ENCODE measurements at places on chromosomes 2 and 18. TPM values are rescaled to one million over a fixed set of nuclear protein-coding genes. Genes with fewer than 3 reads are reported as not detected.

ZNF519 gene
- total RNA-seq, result 4.4 TPM

ADRA2B gene
- total RNA-seq, result not detected

UGT1A8 gene
- not detected for total RNA-seq

CYS1 gene
- total RNA-seq, result 0.39 TPM

AFF3 gene
- total RNA-seq, result 5.7 TPM

NEU4 gene
- not detected for total RNA-seq

GAL3ST2 gene
- 0.64 TPM for total RNA-seq

DNAJC5G gene
- not detected for total RNA-seq

TMEM169 gene
- total RNA-seq, result 0.16 TPM

SDC1 gene
- 12.1 TPM for total RNA-seq

MTCL1 gene
- total RNA-seq, result 15.1 TPM

C1QL2 gene
- not detected for total RNA-seq

FOXD4L1 gene
- under 0.01 TPM for total RNA-seq

HOXD11 gene
- total RNA-seq, result not detected

SNORC gene
- 6.8 TPM for total RNA-seq

PIEZO2 gene
- total RNA-seq, result 25.4 TPM

SUMO1 gene
- total RNA-seq, result 115 TPM

ST8SIA3 gene
- total RNA-seq, result not detected

SLC9A2 gene
- total RNA-seq, result not detected

CYP27A1 gene
- 30.4 TPM for total RNA-seq

SCN2A gene
- 0.26 TPM for total RNA-seq

ANKRD62 gene
- total RNA-seq, result not detected

CACNB4 gene
- total RNA-seq, result under 0.01 TPM

FSHR gene
- not detected for total RNA-seq

MAP3K19 gene
- total RNA-seq, result not detected

PDE1A gene
- total RNA-seq, result 15.3 TPM

RAB12 gene
- total RNA-seq, result 36.6 TPM

COX5B gene
- 440 TPM for total RNA-seq

IHH gene
- total RNA-seq, result not detected

CNTNAP5 gene
- total RNA-seq, result not detected

ANXA4 gene
- 33.1 TPM for total RNA-seq

ACAA2 gene
- total RNA-seq, result 42.4 TPM

NEU2 gene
- total RNA-seq, result not detected

APCDD1 gene
- total RNA-seq, result 20.5 TPM

CD8B2 gene
- total RNA-seq, result not detected

C2orf15 gene
- total RNA-seq, result not detected

Measured in epithelial cell of alveolus of lung (primary cell).